Upper lobe of left lung (tissue), 6 donors: ENCODE measurements at places on chromosomes 4 and X. TPM values are rescaled to one million over a fixed set of nuclear protein-coding genes. Genes with fewer than 3 reads are reported as not detected.

Gene PCSK1N
- 7.5 TPM for total RNA-seq

Gene STEEP1
- 23.7 TPM for total RNA-seq

Gene AMER1
- 3.7 TPM for total RNA-seq

Gene WDR17
- 2.8 TPM for total RNA-seq

Gene L1CAM
- 1.1 TPM for total RNA-seq

Gene GIMD1
- total RNA-seq = not detected

- no peak overlapping the region for H3K4me3 ChIP-seq
- DNase-seq = no peak
- no peaks in the 10 kb centered on the region for H3K36me3 ChIP-seq
- H3K4me1 ChIP-seq = no peaks in the 10 kb centered on the region
- no peak overlapping the region for H3K27ac ChIP-seq
Measured at GRCh38 chrX:137044893-137045292, 11.1 kb upstream of the GPR101 start.

DNA sequence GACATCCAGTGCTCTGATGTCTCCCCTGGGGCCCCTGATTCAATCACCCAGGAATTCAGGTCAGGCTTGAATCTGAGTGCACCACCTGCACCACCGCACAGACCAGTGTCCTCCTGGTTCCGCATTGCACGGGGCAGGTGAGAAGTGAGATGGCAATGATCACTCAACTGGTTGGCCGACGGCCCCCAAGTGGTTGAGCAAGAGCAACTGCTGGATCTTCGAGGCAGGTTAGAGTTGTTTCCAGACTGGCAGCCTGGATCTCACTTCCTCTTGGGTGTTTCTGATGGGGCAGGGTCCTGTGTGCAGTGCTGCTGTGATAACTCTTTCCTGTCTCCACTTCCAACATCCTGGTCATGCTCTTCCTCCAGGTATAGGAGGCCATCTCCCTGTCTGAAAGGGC is 50.4 kb downstream of the C4orf50 start:
- no peak overlapping the region for H3K27ac ChIP-seq
- H3K36me3 ChIP-seq = no peaks in the 10 kb centered on the region
- no peak overlapping the region for H3K4me3 ChIP-seq
- DNase-seq = no peak

GRCh38 chr4:119930546-119930945 is 136.1 kb downstream of the MAD2L1 start:
- H3K4me1 ChIP-seq = no peaks in the 10 kb centered on the region
- H3K36me3 ChIP-seq = no peaks in the 10 kb centered on the region
- no peak overlapping the region for H3K4me3 ChIP-seq
- no peak overlapping the region for H3K27ac ChIP-seq
- no peaks in the 10 kb centered on the region for H3K27me3 ChIP-seq
- DNase-seq = no peak

DNA sequence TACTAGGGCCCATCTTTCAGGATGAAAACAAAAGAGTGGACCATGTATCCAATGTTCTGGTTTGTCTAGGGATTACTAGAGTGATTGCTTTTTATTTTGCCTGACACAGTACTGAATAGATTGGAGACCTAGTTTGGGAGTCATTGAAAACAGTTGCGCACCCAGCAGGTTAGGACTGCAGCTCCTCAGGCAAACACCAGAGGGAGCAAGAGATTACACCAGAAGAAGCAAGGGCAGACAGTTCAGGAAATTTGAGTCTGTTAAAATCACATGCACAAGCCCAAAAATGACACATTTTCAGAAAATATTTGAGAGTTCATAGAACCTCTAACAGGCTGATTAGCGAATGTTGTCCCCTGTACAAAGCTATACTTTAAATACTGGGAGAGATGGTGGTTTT is 55.6 kb downstream of the CYLC1 start:
- H3K4me3 ChIP-seq = no peak overlapping the region
- no peak overlapping the region for H3K27ac ChIP-seq
- H3K36me3 ChIP-seq = no peaks in the 10 kb centered on the region

DNA sequence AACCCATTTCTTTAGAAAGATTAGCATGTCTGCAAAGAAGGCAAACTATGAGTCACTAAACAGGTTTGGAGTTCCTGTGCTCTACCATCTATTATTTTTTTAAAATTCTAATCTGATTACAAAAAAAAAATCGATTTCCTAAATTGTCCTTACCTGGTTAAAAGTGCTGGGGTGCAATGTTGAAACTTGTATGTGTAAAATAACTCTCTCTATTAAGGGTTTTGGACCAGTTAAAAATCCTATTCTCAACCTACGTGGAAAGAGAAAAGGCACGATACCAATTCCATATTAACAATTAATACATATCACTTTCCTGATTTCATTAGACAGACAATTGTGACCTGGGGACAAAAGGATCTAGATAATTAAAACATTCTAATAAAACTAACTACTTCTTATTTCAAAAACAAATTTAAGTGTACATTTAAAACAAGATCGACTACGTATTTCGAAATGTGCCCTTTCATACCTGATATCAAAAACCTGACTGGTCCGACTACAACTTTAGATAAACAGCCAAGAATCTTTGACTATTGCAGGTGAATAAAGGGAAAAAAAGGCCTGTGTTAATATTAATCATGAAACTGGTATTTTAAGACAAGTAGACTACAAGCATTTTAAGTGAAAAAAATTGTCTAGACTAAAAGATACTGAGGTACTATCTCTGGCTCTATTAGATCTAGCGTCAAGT is 21.2 kb downstream of the AADAT start:
- no peaks in the 10 kb centered on the region for H3K4me1 ChIP-seq
- H3K27ac ChIP-seq = no peak overlapping the region
- no peaks in the 10 kb centered on the region for H3K27me3 ChIP-seq
- H3K4me3 ChIP-seq = no peak overlapping the region
- H3K36me3 ChIP-seq = no peaks in the 10 kb centered on the region

DNA sequence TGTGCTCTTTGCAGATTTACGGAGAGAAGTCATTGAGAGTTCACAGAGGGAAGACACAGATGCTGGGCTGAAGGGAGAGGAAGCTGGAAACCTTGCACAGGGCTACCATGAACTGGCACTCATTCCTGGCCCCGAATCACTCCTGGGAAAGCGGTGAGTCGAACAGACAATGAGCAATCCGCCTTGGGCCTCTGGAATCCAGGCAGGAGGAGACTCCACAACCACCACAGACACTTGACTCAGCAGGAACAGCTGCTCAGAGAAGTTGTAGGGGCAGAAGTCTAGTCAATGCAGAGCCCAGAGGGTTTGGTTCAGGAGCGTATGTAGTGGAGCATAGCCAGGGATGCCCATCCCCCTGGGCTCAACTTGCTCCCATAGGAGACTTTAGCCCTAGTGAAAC is 62.8 kb upstream of the GRIA3 start:
- no peak overlapping the region for H3K4me3 ChIP-seq
- no peaks in the 10 kb centered on the region for H3K27me3 ChIP-seq
- no peak overlapping the region for H3K27ac ChIP-seq
- no peaks in the 10 kb centered on the region for H3K4me1 ChIP-seq
- no peaks in the 10 kb centered on the region for H3K36me3 ChIP-seq

GRCh38 chr4:134028421-134028820 is 173.2 kb downstream of the PABPC4L start:
- no peak overlapping the region for H3K4me3 ChIP-seq
- no peaks in the 10 kb centered on the region for H3K36me3 ChIP-seq
- H3K27ac ChIP-seq = no peak overlapping the region
- no peaks in the 10 kb centered on the region for H3K27me3 ChIP-seq
- no peaks in the 10 kb centered on the region for H3K4me1 ChIP-seq

DNA sequence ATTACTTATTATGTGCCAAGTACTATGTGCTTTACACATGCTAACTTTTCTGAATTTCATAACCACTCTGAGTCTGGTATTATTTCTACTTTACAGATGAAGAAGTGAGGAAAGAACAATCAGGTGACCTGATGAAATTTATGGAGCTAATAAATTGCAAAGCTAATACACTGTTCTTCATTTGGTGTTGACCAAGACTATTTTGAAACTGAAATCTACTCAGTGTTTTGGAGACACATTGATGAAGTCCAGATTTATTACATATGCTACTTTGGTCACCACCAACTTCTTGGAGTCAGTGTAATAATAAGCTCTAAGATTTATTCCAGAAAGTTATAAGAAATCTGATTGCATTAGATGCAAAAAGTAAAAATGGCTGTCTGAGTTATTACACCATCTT is 637.9 kb downstream of the FAT4 start:
- DNase-seq = no peak
- H3K4me1 ChIP-seq = no peaks in the 10 kb centered on the region
- H3K36me3 ChIP-seq = no peaks in the 10 kb centered on the region
- H3K4me3 ChIP-seq = no peak overlapping the region

DNA sequence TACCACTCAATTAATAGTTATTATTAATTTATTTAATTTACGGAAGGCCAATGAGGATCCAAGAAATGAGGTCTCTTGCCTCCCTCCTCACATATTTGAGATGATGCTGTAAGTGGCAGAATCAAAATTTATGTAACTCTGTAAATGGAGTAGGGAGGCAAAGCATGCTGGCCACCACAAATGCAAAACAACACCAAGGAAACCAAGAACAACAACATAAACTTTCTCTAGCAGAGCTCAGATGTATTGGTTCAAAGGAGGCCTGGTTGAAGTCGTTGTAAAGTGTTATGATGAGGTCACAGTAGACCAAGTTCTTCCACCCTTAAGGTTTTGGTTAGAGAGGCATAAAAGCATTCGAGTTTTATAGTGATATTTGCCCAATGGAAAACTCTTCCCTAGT is 194.8 kb upstream of the FAT1 start:
- H3K36me3 ChIP-seq = no peaks in the 10 kb centered on the region
- no peaks in the 10 kb centered on the region for H3K27me3 ChIP-seq
- DNase-seq = no peak
- H3K4me3 ChIP-seq = no peak overlapping the region

GRCh38 chrX:152930516-152930915 is 32.6 kb downstream of the ZNF185 start:
- H3K4me1 ChIP-seq = no peaks in the 10 kb centered on the region
- no peak overlapping the region for H3K4me3 ChIP-seq
- DNase-seq = no peak
- H3K27me3 ChIP-seq = no peaks in the 10 kb centered on the region
- H3K27ac ChIP-seq = no peak overlapping the region
- no peaks in the 10 kb centered on the region for H3K36me3 ChIP-seq

- no peak for DNase-seq
- H3K27me3 ChIP-seq = no peaks in the 10 kb centered on the region
- no peak overlapping the region for H3K4me3 ChIP-seq
- H3K36me3 ChIP-seq = peaks cover 54% of the 10 kb centered on the region
- no peaks in the 10 kb centered on the region for H3K4me1 ChIP-seq
- H3K27ac ChIP-seq = no peak overlapping the region
Measured at GRCh38 chr4:184757810-184758209, 23.9 kb upstream of the CENPU start.

DNA sequence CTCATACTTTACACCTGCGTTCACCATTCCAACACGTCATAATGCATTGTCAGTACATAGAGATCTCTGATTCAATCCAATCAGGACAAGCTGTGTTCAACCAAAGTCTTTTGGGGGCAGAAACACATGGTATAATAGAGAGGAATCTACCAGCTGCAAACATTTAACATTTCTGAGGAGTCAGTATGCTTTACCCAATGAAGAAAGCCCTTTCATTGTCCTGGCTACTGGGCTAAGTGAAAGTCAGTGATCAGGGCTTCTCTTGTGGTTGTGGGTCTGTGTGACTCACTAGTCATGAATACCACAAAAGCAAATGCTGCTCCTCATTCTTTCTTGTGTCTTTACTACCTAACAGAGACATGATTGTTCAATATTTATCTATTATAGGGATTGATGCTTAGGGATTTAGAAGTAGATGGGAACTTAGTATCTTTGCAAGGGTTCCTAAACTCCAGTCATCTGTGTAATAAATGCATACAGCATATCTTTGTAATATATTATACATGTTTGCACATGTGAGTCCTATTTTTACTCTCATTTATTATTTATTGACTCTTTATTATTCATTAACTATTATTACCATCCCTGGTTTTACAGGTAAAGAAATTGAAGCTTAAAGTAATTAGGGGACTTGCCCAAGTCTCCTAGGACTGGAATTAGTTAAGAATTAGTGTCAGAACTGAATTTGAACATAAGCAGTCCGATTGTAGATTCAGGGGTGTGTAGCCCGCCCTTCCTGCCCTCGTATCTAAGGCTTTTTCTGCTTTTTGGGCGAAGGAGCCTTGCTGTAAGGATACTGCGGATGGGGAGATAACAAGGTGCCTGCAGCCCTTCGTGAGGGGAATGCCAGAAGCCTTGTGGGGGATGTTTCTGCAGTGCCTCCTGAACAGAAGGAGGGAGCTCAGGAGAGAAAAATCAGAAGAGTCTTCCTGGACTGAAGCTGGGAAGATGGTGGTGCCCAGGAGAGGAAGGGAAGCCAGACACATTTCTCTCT is 353.1 kb upstream of the BOD1L1 start:
- no peak overlapping the region for H3K27ac ChIP-seq
- H3K4me3 ChIP-seq = no peak overlapping the region
- DNase-seq = no peak
- no peaks in the 10 kb centered on the region for H3K4me1 ChIP-seq

DNA sequence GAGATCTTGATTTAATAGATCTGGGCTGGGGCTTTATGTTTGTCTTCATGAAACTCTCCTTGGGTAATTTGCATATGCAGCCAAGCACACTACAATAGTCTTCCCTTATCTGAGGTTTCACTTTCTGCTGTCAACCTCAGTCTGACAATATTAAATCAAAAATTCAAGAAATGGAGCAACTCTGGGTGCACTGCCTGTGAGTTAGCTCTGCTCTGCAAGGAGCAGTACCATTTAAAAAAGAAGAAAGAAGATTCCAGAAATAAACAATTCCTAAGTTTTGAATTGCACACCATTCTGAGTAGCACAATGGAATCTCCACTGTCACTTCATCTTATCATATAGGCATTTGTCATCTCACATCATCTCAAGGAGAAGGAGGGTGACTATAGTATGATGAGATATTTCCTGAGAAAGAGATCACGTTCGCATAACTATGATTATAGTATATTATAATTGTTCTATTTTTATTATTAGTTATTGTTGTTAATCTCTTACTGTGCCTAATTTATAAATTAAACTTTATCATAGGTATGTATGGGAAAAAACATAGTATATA is 9.4 kb downstream of the FNIP2 start:
- peaks cover 50% of the 10 kb centered on the region for H3K4me1 ChIP-seq
- peak overlapping the region; percentile 7 for H3K27ac ChIP-seq
- no peak for DNase-seq
- H3K27me3 ChIP-seq = no peaks in the 10 kb centered on the region

- H3K27me3 ChIP-seq = no peaks in the 10 kb centered on the region
- peaks cover 31% of the 10 kb centered on the region for H3K4me1 ChIP-seq
- no peaks in the 10 kb centered on the region for H3K36me3 ChIP-seq
- H3K4me3 ChIP-seq = no peak overlapping the region
- DNase-seq = no peak
Measured at GRCh38 chr4:153154007-153154975, 50.0 kb upstream of the TRIM2 start.

GRCh38 chr4:182194091-182194824 is 48.9 kb upstream of the TENM3 start:
- DNase-seq = no peak
- no peaks in the 10 kb centered on the region for H3K36me3 ChIP-seq
- H3K27ac ChIP-seq = no peak overlapping the region
- H3K27me3 ChIP-seq = no peaks in the 10 kb centered on the region
- H3K4me3 ChIP-seq = no peak overlapping the region
- H3K4me1 ChIP-seq = no peaks in the 10 kb centered on the region

GRCh38 chr4:147493307-147493706 is 12.4 kb downstream of the EDNRA start:
- no peaks in the 10 kb centered on the region for H3K4me1 ChIP-seq
- H3K4me3 ChIP-seq = no peak overlapping the region
- DNase-seq = no peak
- H3K36me3 ChIP-seq = no peaks in the 10 kb centered on the region
